Neuronal stem cell (in vitro differentiated cells): ENCODE measurements at places on chromosomes 3 and 15.
A peak's percentile ranks its signal among the peaks of the same experiment; 100 is the strongest.

DNA sequence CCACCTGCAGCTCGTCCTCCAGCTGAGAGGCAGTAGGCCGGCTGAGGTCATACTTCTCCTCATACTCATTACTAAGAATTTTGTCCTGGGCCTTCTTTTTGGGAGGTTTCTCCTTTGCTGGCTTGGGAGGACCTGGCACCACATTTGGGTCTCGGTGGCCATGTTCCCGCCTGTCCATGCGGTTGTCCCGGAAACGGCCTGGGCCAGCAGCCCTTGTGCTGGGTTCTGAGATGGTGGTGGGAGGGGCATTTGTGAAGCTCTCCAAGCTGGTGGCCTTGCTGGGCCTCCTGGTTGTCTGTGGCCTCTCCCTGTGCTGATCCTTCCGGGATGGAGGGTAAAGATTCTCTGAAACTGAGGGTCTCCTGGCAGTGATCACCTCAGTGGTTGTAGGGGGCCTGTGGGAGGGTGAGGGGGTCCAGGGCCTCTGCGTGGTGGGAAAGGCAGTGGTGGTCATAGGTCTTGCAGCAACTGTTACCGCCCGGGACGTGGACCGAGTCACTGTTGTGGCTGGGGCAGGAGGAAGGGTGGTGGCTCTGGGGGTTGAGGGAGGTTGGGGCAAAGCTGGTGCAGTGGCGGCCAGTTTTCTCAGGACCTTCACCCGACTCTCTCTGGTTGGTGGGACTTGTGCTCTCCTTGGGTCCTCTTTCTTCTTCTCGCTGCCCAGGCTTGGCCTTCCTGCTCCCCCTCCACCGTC, 2.5 kb downstream of the CCDC80 start:
- H3K4me3 ChIP-seq: no peak overlapping the region
- no peaks in the 10 kb centered on the region for H3K27me3 ChIP-seq
- H3K36me3 ChIP-seq: peaks cover 13% of the 10 kb centered on the region
- H3K27ac ChIP-seq: no peak overlapping the region
- no peak for DNase-seq

DNA sequence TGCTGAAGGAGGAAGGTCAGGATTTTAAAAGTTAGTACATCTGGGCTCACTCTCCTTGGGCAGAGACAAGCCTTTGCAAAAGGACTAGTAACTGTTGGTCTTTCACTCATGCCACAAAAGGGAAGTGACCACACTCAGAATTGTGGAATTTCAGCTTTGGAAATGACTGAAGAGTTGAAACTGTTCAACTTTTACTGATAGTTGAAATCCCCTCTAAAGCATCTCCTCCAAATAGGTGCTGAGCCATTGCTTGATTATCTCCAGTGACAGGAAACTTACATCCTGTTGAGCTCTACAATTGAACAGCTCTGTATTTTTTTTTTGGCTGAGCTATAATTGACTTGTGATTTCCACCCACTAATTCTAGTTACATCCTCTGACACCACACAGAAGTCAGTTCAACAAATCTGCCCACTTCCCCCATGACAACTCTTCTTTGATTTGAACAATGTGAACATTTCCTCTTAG, 254.8 kb upstream of the TPRG1 start:
- H3K27ac ChIP-seq: no peak overlapping the region
- no peaks in the 10 kb centered on the region for H3K36me3 ChIP-seq
- H3K4me3 ChIP-seq: no peak overlapping the region
- no peaks in the 10 kb centered on the region for H3K27me3 ChIP-seq

- no peaks in the 10 kb centered on the region for H3K36me3 ChIP-seq
- H3K27me3 ChIP-seq: no peaks in the 10 kb centered on the region
- no peak for DNase-seq
- no peak overlapping the region for H3K27ac ChIP-seq
- no peak overlapping the region for H3K4me3 ChIP-seq
Observed at GRCh38 chr3:188339410-188340295, 185.7 kb downstream of the LPP start.

DNA sequence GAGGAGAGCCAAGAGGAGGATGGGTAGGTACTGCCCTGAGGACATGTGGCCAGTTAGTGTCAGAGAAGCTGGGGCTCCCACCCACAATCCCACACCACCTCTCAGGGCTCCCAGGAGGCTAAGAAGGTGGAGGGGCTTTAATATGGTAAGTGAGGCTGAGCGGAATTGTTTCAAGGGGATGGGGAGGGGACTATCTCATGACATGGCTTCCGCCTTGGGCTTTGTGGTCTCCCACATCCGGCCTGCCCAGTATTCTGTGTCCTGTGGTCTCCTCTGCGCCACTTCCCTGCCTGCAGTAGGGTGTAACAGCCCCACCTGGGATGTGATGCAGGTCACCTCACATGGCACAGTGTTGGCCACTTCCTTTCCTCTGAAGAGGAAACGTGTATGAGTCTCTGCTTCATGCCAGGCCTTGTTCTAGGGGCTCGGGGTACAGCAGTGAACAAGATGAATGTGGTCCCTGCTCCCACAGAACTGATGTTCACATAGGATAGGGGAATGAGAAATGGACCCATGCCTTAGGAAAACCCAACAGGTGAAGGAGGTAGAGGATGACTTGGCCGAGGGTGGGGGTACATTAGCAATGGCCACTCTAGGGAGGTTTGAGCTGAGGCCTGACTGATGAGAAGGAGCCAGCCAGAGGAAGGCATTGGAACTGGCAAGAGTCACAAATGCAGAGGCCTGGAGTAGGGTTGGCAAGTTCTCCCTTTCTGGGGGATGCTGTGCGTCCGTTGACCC, 3.2 kb downstream of the NEIL1 start:
- no peak overlapping the region for H3K4me3 ChIP-seq
- DNase-seq: no peak

DNA sequence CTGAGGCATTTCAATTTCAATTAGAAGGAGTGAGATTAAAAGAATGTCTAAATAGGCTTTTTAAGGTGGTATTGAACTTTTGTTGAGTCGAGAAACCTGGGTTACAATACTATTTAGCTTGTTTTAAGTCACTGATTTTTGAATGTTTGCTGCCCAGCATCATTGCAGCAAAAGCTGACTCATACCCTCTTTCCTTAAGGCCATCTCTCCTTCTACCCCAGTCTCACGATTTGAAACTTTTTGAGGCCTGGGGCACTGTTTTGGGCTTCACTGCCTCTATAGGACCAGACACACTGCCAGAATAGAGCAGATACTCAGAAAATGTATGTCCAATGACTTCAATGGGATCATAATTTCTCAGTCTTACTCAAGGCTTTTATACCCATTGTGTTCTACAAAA, 319.6 kb upstream of the TGFBR2 start:
- H3K27me3 ChIP-seq: no peaks in the 10 kb centered on the region
- no peaks in the 10 kb centered on the region for H3K36me3 ChIP-seq
- H3K27ac ChIP-seq: no peak overlapping the region
- no peak overlapping the region for H3K4me3 ChIP-seq
- no peak for DNase-seq

DNA sequence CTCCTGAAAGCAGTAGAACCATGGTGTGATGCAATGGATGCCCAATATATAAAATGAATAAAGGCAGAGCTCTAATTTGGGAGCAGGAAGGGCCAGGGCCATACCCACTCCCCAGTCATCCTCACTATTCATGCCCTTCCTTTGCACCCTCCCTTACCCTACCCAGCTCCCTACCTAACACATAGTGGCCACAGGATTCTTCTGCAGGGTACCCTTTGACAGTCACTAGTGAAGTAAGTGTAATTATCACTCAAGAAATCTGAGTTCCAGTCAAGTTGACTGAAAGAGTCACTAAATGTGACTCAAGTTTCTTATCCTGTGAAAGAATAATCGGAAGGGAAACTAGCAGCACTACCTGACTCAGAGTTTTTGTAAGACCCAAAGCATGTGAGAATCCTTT, 69.2 kb downstream of the RASA2 start:
- H3K4me1 ChIP-seq: no peaks in the 10 kb centered on the region
- peaks cover 1% of the 10 kb centered on the region for H3K36me3 ChIP-seq
- H3K4me3 ChIP-seq: no peak overlapping the region
- H3K27me3 ChIP-seq: no peaks in the 10 kb centered on the region

DNA sequence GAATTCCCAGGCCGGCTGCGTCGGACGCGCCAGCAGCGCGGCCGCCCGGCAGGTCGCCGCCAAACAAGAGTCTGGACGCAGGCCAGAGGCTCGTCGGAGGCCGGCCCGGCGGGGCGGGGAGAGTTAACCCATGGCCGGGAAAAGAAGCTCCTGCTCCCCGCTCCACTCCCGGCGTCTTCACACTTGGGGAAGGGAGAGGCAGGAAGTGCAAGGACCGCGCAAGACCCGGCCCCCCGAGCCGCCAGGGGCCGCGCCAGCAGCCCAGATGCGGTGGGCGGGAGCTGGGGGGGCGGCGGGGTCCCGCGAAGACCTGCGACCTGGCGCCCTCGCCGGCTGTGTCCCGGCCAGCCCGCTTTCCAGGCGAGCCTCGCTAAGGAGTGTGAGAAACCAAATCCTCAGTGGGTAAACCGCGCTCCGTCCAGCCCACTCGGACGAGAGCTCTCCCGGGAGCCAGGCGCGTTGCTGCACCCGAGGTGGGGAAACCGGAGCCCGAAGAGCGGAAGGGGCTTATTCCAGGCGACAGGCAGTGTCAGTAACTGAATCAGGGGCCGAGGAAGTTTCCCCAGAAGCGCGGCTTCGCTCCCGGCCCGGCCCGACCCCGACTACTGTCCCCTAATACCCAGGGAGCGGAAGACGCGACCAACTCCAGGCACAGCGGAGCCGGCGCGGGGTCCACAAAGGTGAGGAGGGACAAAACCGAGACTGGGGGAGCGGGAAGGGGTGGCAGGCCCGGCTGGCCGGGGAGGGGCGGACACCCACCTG, 721 bp downstream of the ADAMTS7 start:
- no peaks in the 10 kb centered on the region for H3K27me3 ChIP-seq
- peaks cover 8% of the 10 kb centered on the region for H3K4me1 ChIP-seq
- DNase-seq: peak; percentile 57
- H3K36me3 ChIP-seq: no peaks in the 10 kb centered on the region

DNA sequence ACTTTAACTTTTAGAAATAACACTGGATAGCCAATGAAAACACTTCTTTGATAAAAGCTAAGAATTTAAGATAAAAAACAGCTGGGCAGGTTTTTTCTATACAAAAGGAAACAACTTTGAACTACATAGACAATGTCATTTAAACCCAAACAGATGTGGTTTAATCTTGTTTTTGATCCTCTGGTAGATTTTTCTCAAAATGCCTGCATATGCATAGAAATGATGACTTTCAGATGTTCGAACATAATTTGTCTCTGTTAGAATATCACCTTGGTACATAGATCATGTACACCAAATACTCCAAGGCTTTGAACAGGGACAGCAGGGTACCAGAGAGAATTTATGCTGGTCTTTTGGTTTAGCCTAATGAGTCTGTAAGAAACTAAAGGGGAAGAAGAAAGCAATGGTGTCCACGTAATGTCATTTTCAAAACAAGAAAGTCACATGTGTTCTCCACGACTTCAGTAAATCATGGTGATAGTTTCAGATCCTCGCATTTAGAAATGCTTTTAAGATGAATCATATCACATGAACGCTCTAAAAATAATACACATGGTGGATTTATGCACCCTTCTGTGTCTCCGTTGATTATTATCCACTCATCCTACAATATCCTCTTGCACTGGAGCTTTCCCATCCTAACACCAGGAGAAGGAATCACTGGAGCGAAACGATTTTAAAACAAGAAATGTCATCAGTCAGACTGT, 160.1 kb upstream of the PDZRN3 start:
- H3K27me3 ChIP-seq: no peaks in the 10 kb centered on the region
- no peak overlapping the region for H3K27ac ChIP-seq
- DNase-seq: no peak
- no peak overlapping the region for H3K4me3 ChIP-seq
- H3K4me1 ChIP-seq: no peaks in the 10 kb centered on the region
